Colonic mucosa (tissue), 4 donors: ENCODE measurements at places on chromosomes 1 and 21. TPM values are rescaled to one million over a fixed set of nuclear protein-coding genes. Genes with fewer than 3 reads are reported as not detected.

GRCh38 chr1:216958569-216958968 lies 235.3 kb upstream of the ESRRG start:
- H3K4me1 ChIP-seq = no peaks in the 10 kb centered on the region
- H3K4me3 ChIP-seq = no peak overlapping the region
- H3K27me3 ChIP-seq = no peaks in the 10 kb centered on the region
- no peaks in the 10 kb centered on the region for H3K36me3 ChIP-seq
- DNase-seq = no peak

GRCh38 chr1:220926146-220926545 lies 46.9 kb downstream of the HLX start:
- DNase-seq = no peak
- no peaks in the 10 kb centered on the region for H3K4me1 ChIP-seq
- no peak overlapping the region for H3K4me3 ChIP-seq
- H3K27me3 ChIP-seq = no peaks in the 10 kb centered on the region

- no peak overlapping the region for H3K4me3 ChIP-seq
- no peaks in the 10 kb centered on the region for H3K27me3 ChIP-seq
- DNase-seq = no peak
Measured at GRCh38 chr1:90862782-90863181, 145.7 kb upstream of the BARHL2 start.

GRCh38 chr1:205045146-205045545 lies 2.1 kb downstream of the CNTN2 start:
- H3K36me3 ChIP-seq = no peaks in the 10 kb centered on the region
- H3K4me1 ChIP-seq = no peaks in the 10 kb centered on the region
- H3K27ac ChIP-seq = no peak overlapping the region
- peaks cover 25% of the 10 kb centered on the region for H3K27me3 ChIP-seq
- H3K4me3 ChIP-seq = no peak overlapping the region

DNA sequence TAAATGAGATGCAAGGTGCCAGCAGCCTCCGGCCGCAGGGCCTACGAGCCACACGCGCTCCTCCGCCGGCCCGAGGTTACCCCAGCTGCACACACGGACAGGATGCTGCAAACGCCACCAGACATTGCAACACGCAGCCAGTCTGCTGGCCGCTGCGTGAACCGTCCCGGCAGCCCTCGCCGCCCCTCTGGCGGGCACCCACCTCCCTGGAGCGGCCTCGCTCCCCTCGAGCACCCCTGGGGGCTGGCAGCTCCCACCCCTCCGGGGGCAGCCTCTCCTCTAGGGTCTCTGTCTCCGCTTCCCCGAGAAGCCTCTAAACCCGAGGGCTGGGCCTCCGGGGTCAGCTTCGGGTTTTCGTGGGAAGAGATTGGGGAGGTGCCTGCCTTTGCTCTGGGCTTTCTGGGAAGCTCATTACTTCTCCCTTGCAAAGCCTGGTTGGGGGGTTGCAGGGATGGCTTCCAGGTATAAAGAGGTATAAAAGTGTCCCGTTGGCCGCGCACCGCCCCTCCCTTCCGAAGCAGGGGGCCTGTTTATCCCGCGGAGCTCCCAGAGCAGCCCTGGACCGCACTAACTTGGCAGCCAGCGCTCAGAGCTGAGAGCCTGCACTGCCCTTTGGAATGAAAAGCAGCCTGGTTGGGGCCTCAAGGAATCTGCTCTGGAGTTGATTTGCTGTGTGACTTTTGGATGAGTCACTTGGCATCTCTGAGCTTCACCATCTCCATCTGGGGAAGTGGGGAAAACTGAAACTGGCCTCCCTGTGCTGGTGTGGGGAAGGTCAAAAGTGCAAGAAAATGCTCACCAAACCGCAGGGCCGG lies 21.8 kb downstream of the DHRS3 start:
- H3K27me3 ChIP-seq = no peaks in the 10 kb centered on the region
- peak; percentile 56 for DNase-seq

- H3K27ac ChIP-seq = no peak overlapping the region
- no peak for DNase-seq
- H3K4me3 ChIP-seq = no peak overlapping the region
Measured at GRCh38 chr1:218472885-218473284, 127.7 kb downstream of the TGFB2 start.

DNA sequence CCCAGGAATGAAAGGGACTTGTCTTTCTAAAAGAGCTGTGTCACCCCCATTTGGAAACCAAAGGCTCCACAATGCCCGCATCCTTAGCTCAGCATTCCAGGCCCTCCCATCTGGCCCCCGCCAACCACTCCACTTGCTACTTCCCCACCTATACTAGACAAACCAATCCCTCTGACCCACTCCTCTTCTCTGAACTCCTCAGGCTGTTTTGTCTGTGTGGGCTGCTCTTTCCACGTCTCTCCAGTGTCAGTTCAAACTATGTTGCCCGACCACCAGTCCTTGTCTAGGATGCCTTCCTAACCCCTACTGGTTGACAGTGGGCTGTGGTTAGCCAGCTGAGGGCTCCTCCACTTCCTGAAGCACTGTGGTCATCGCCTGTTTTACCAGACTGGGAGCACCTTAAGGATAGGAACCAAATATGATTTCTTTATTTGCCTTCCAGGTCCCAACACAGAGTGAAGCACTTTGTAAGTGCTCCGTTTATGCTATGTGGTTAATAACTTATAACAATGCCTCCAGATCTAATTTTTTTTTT lies 8.1 kb upstream of the COA7 start:
- no peak for DNase-seq
- H3K36me3 ChIP-seq = no peaks in the 10 kb centered on the region
- no peak overlapping the region for H3K27ac ChIP-seq
- no peak overlapping the region for H3K4me3 ChIP-seq

The NOTCH2 gene
- total RNA-seq = 69.6 TPM

DNA sequence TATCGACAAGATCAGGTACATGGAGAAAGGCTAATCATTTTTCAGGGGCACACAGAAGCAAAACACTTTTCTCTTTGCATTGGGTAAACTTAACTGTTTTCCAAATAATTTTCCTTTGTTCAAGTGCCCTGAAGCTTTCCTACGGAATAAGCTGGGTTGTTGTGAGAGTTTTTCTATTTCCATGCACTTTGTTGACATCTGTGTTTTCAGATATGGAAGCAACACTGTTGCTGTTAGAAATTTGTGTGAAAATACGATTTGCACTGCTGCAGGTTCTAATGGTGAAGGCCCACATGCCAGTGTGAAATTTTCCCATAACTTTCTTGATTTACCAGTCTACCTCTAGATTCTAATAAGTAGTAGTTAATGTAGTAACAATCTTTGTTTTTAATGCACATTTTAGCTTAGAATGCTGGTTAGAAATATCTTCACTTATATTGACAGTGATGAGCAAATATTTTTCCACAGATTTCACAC lies 18.3 kb downstream of the NFYC start:
- no peaks in the 10 kb centered on the region for H3K27me3 ChIP-seq
- H3K27ac ChIP-seq = peak overlapping the region; percentile 83
- DNase-seq = no peak
- H3K4me1 ChIP-seq = no peaks in the 10 kb centered on the region
- peak overlapping the region; percentile 41 for H3K4me3 ChIP-seq

- no peaks in the 10 kb centered on the region for H3K36me3 ChIP-seq
- peaks cover 25% of the 10 kb centered on the region for H3K4me1 ChIP-seq
Measured at GRCh38 chr1:27136998-27137542, 17.9 kb downstream of the SLC9A1 start.

- peaks cover 5% of the 10 kb centered on the region for H3K27me3 ChIP-seq
- DNase-seq = no peak
- H3K4me3 ChIP-seq = no peak overlapping the region
- no peaks in the 10 kb centered on the region for H3K4me1 ChIP-seq
- H3K27ac ChIP-seq = no peak overlapping the region
Measured at GRCh38 chr1:30807318-30808066, 49.9 kb upstream of the LAPTM5 start.

DNA sequence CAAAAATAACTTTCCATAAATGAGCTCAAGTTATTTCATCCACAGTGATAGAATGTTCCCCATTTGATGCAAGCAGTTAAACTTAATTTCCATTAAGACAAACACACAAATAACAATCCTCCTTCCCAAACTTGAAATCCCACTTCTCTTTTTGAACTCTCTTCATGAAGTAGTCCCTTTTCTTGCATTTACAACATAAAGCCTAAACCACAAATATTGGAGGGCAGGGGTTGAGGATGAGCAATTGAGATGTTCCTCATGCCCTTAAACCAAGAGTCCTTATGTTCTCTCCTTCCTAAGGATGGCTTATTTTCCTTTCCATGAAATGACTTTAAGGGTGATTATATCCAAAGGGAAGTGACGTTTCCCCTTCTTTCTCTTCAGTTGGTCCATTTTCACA lies 228.8 kb downstream of the DISC1 start:
- no peak overlapping the region for H3K4me3 ChIP-seq
- H3K36me3 ChIP-seq = no peaks in the 10 kb centered on the region
- no peaks in the 10 kb centered on the region for H3K4me1 ChIP-seq

GRCh38 chr1:157725221-157725577 lies 24.6 kb upstream of the FCRL3 start:
- H3K4me1 ChIP-seq = no peaks in the 10 kb centered on the region
- H3K27me3 ChIP-seq = no peaks in the 10 kb centered on the region
- no peak for DNase-seq
- no peaks in the 10 kb centered on the region for H3K36me3 ChIP-seq
- H3K4me3 ChIP-seq = no peak overlapping the region

- no peak for DNase-seq
- no peaks in the 10 kb centered on the region for H3K4me1 ChIP-seq
- H3K4me3 ChIP-seq = no peak overlapping the region
Measured at GRCh38 chr21:36694593-36695282, 4.2 kb upstream of the SIM2 start.

DNA sequence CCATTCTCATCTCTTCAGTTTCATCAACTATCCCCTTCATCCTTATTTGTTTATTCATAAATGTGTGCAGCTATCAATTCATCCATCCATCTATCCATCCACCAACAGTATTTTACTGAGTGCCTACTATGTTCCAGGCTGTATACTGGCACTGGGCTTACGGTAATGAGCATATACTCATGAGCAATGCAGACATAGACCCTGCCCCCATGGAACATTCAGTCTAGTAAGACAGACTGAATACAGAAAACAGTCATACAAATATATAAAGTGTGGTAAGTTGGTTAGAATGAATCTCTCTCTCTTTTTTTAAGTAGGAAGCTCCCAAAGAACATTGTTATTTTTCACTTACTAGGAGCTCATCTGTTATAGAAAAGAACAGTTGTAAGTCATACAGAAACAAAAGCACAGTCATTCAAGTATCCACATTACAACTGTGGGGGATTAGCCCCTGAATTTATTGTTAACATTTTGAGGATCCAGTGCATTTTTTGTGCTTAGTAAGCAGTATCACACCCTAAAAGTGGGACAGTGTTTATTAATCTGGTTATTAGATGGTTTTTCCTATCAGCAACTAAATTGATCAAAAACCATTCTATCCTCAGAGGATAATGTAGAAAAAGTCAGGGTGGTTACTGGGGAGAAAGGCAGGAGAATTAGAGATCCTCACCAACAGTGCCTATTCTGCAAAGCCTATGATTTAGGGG lies 3.6 kb downstream of the SLC16A4 start:
- H3K27ac ChIP-seq = no peak overlapping the region
- no peak overlapping the region for H3K4me3 ChIP-seq
- no peaks in the 10 kb centered on the region for H3K36me3 ChIP-seq
- no peak for DNase-seq
- H3K4me1 ChIP-seq = no peaks in the 10 kb centered on the region
- H3K27me3 ChIP-seq = no peaks in the 10 kb centered on the region

GRCh38 chr1:99177465-99177864 lies 86.8 kb upstream of the PLPPR4 start:
- no peak for DNase-seq
- no peaks in the 10 kb centered on the region for H3K4me1 ChIP-seq
- no peak overlapping the region for H3K27ac ChIP-seq
- no peaks in the 10 kb centered on the region for H3K36me3 ChIP-seq
- no peak overlapping the region for H3K4me3 ChIP-seq

The FAAH gene
- 70.0 TPM for total RNA-seq

- H3K4me1 ChIP-seq = no peaks in the 10 kb centered on the region
- H3K27me3 ChIP-seq = no peaks in the 10 kb centered on the region
- H3K36me3 ChIP-seq = no peaks in the 10 kb centered on the region
- no peak overlapping the region for H3K4me3 ChIP-seq
- H3K27ac ChIP-seq = no peak overlapping the region
Measured at GRCh38 chr1:170544624-170545023, 12.7 kb downstream of the GORAB start.

The CASQ2 gene
- total RNA-seq = 10.5 TPM

The SSR2 gene
- total RNA-seq = 204 TPM

The TNFRSF8 gene
- 0.47 TPM for total RNA-seq

DNA sequence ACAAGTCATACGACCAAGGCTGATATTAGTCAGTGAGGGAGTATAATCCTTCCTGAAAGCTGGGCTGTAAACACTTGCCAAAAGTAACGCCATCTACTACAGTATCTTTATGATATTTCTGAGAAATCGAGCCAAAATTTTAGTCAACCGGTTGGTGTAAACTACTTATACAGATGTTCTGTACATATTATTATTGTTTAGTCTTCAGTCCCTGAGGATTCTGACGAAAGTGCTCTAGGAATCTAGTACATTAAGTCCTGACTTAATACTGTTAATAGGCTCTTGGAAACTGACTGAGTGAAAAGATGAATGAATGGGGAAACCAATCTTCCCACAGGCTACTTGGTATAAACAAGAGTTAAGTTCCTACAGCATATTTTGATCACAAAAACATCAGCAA lies 274.3 kb downstream of the USP25 start:
- H3K27ac ChIP-seq = no peak overlapping the region
- H3K4me1 ChIP-seq = no peaks in the 10 kb centered on the region
- no peaks in the 10 kb centered on the region for H3K27me3 ChIP-seq
- DNase-seq = no peak

- H3K4me3 ChIP-seq = no peak overlapping the region
- no peak overlapping the region for H3K27ac ChIP-seq
- H3K27me3 ChIP-seq = no peaks in the 10 kb centered on the region
- no peak for DNase-seq
- H3K4me1 ChIP-seq = no peaks in the 10 kb centered on the region
- H3K36me3 ChIP-seq = peaks cover 8% of the 10 kb centered on the region
Measured at GRCh38 chr1:156801409-156802121, 15.1 kb downstream of the SH2D2A start.

The KRTAP19-3 gene
- total RNA-seq = not detected

The HPDL gene
- 29.3 TPM for total RNA-seq

DNA sequence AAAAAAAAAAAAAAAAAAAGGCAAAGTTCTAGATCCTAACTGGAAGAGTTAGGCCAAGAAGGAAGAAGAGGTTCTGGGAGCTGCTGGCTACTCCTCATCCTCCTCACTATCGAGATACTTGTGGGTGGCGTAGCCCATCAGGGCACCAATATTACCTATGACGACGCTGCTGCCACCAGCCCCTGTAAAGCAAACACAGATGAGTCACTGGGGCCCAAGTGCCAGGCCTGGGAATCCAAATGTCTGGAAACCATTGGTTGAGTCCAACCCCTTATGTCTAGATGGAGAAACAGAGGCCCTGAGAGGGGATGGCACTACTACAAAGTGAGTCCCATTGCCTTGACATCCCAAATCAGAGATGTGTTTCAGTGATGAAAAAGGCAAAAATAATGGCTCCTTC lies 5.7 kb downstream of the IFI6 start:
- peaks cover 8% of the 10 kb centered on the region for H3K4me1 ChIP-seq
- no peak for DNase-seq
- no peaks in the 10 kb centered on the region for H3K27me3 ChIP-seq
- H3K4me3 ChIP-seq = no peak overlapping the region
- no peaks in the 10 kb centered on the region for H3K36me3 ChIP-seq

The STX12 gene
- 49.2 TPM for total RNA-seq
